ENCODE measurements at places on chromosomes 5 and 9.

DNA sequence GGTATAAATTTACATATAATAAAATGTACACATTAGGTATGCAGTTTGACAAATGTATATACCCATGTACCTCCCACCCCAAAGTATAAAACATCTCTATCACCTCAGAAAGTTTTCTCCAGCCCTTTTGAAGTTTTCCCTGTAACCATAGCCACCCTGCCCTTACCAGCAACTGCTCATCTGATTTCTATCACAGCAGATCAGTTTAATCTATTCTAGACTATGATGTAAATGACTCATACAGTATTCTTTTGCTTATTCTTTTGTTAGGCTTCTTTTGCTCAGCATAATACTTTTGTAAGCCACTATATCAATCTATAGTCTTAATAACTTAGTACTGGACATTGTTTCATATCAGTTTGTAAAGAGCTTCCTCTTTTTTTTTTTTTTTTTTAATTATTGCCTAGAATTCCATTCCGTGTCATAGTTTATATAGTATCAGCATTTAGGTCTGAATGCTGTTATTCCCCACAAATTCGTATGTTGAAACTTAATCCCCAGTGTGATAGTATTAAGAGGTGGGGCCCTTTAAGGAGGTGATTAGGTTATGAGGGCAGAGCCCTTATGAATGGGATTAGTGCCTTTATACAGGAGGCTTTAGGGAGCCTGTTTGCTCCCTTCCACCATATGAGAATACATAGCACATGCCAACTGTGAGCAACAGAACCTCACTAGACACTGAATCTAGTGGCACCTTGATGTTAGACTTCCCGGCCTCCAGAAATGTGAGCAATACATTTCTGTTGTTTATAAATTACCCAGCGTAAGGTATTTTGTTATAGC lies 20.3 kb downstream of the MELK start:
- no peak for DNase-seq

DNA sequence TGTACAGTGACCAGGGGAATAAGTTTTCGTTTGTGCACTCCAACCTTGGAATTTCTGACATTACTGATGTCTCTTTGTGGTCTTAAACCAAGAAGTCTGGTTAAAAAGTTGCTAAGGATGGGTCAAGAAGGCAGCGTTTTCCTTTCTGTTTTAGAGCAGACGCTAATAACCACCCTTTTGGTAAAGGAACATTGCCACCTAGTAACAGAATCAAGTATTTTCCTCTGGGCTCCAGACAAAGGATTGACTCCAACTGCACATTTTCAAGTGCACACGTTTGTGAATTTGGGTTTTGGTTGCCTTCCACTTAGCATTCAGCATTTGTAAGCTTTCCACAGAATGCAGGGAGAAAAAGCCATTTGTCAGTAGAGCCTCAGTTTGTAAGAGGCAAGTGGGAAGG lies 22.2 kb upstream of the CEP78 start:
- DNase-seq, result peak; percentile 55

- DNase-seq, result peak; percentile 20
Observed at GRCh38 chr5:172666251-172666650, 25.2 kb downstream of the NEURL1B start.

DNA sequence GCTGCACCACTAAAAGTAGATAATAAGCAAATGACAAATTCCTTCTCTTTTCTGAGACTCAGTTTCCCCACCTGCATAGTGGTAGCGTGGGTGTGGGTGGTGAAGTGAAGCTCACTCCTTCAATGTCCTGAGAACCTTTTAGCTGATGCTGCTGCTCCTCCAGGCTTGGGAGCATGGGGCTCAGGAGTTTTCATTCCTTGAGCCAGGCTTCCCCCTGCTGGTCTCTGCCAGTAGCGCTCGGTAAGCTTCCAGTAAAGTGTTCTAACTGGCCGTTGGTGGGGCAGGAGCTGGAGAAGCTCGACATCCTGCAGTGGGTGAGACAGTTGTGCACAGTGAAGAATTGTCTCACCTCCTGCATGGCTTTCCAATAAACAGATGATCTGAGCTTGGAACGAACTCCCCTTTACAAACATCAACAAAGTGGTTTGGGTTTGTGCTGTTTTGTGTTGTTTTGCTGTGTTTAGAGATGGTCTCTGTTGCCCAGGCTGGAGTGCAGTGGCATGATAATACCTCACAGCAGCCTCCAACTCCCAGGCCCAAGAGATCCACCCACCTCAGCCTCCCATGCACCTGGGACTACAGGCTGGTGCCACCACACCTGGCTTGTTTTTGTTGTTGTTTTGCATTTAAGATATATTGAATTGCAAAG lies 34.6 kb downstream of the SPARC start:
- peak; percentile 85 for DNase-seq

- DNase-seq, result no peak
Observed at GRCh38 chr9:107982745-107983144, 493.2 kb upstream of the KLF4 start.

DNA sequence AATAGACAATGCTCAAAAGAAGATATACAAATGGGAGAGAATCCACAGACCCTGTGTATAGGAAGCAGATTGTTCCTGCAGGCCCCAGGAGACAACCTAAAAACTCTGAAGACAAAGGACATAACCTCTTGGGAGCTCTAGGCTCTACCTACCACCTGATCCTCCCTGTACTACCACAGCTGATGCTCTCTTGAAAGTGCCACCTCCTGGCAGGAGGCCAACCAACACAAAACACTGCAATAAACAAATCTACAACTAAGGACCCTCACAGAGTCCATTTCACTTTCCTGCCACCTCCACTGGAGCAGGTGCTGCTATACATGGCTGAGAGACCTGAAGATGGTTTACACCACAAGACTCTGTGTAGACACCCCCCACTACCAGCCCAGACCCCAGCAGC lies 49.0 kb downstream of the STARD4 start:
- DNase-seq, result no peak

GRCh38 chr5:133853646-133854365 lies 114.6 kb downstream of the C5orf15 start:
- DNase-seq, result no peak

GRCh38 chr9:98129451-98129881 lies 10.4 kb upstream of the TRIM14 start:
- DNase-seq, result no peak

DNA sequence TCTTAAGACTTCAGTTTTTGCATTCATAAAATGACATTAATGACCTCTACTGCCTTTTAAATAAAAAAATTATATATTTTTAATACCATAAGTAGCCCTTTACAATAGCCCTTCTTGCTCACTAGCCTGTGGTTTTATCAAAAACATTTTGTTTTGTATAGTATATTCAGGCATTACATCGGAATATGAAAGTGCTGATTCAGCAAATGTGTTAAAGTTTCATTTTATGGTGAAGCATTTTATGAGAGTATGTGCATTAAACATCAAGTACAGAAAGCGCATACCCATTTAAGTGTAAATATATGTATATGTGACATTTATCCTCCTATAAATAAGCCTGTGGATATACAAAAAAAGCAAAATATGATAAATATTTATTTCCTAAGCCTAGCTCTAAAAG lies 56.2 kb upstream of the GABRB2 start:
- DNase-seq, result no peak

- no peak for DNase-seq
Observed at GRCh38 chr5:78958672-78959445, 26.3 kb downstream of the ARSB start.

GRCh38 chr5:157198277-157198986 lies 17.8 kb downstream of the ITK start:
- no peak for DNase-seq
